Amniotic stem cell (primary cell): ENCODE measurements at places on chromosomes 2 and 18.

- no peak for DNase-seq
Observed at GRCh38 chr2:157473581-157473980, 29.7 kb upstream of the CYTIP start.

GRCh38 chr18:8006979-8007378, 439.9 kb downstream of the PTPRM start:
- DNase-seq, result no peak

DNA sequence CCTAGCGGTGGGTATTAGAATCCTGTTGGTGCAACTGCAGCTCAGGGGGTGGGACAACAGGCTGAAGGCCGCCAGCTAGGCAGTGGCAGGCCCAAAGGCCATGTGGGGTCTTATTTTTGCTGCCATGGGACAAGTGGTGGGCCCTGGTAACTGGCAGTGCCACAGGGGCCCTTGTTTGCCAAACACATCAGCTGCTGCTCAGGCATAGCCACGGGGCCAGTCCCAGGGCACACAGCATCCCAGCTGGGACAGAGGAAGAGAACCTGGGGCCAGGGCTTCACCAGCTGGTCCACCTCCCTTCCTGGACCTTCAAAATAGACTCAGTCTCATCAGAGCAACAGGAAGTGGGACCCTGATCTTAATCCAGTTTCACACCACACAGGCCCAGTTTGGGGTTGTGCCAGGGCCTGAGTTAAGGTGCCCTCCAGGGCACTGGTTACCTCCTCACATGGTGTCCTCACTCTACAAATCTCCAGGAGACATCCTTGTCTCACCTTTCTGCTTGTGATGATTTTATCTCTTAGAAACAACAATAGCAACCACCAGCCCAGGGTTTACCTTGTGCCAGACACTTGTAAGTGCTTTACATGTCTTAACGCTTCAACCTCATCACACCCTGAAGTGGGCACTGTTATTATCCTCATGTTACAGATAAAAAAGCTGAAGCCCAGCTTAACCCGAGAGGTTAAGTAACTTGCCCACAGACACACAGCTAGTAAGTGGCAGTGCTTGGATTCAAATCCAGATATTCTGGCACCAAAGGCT, 98.5 kb downstream of the GYPC start:
- no peak for DNase-seq

GRCh38 chr2:17576802-17577201, 36.3 kb downstream of the VSNL1 start:
- DNase-seq, result no peak

- no peak for DNase-seq
Observed at GRCh38 chr2:119873350-119874315, 113.9 kb downstream of the PTPN4 start.

DNA sequence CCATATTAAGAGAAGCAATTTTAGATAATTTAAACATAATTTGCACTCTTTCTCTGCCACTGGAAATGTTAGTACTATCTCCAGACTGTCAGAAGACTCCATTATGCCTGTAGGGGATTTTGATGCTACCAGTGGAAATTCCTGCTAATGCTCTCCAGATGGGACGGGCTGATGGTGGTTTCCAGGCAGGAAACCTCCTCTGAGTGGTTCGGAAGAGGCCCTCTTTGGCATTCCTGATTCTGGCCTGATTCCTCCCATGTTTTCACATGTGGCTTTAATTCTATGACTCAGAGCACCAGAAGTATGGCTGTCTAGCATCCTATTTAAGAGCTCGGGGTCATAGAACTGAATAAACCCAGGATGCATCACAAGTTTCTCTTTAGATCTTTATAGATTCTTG, 70.9 kb upstream of the ST6GAL2 start:
- peak; percentile 96 for DNase-seq

DNA sequence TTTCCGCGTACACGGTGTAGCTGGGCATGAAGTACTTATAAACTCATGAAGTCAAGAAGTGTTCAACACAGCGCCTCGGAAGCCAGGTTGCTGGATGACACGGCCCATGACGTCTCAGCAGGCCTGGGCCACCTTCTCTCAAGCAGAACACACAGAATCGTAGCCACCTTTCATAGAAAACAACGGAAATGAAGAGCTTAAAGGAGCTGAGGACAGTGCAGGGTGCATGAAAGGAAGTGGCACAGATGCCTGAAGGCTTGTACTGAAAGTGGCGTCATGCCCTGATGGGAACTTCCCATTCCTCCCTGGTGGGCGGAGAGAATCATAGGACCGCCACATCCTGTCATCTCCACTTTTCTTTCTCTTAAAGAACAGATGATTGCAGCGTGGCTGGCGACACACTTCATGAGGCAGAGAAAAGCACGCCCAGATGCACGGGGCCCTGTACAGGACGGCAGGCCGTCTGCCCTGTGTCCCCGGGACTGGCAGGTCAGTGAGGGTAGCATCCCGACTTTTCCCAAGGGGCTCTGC, 31.1 kb downstream of the HDAC4 start:
- no peak for DNase-seq

- DNase-seq, result no peak
Observed at GRCh38 chr2:144256996-144257707, 262.8 kb downstream of the ZEB2 start.

DNA sequence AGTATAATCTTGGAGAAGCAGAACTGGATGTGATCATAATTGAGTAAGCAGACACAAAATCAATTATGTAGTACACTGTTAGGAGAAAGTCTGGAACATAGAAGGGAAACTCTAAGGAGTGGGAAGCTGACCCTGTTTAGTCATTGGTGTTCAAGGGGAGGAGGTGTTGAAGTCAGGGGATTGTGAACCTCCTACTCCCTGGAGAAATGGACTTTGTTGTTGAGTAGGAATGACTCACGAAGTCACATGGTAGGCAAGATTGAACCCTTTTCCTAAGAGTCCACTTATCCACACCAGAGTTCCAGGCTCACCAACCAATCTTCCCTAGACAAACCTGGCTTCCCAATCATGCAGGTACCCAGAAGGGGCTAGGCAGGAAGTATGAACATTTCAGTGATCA, 81.0 kb upstream of the BCL11A start:
- DNase-seq, result no peak

- no peak for DNase-seq
Observed at GRCh38 chr2:45312275-45312674, 298.8 kb downstream of the SRBD1 start.

GRCh38 chr18:74682141-74682990, 84.7 kb downstream of the ZNF407 start:
- no peak for DNase-seq

DNA sequence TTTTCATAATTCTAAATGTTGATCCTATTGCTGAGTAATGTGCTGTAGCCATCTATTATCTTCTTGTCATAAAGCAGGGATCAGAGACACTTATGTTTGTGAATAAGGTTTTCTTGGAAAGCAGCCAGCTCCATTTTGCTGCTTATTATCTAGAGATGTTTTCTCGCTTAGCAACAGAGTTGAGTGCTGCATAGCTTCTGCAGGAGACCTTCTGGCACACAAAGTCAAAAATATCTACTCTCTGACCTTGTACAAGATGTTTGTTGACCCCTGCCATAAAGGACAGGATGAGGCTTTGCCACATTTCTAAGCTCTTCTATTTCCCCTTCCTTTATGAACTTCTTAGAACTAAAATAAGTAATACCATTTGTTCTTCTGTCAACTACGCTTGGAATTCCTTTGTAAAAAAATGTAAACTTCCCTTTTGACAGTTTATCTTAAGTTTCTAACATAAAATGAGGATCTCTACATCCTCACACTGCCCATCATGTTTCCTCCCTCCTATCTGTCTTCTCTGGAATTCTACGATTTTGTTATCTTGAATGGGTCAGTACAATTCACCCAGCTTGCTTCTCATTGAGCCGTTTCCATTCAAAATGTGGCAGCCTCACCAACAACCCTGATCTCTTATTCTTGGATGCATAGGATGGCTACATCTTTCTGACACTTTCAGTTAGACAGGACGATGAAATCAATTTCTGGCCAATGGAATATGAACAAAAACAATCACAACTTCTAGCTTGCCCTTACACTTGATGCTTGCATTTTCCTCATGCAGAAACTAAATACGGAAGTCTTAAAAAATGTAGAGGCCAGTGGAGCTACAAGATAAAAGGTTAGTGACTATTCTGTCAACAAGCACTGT, 1377.0 kb downstream of the SUCLG1 start:
- peak; percentile 3 for DNase-seq

DNA sequence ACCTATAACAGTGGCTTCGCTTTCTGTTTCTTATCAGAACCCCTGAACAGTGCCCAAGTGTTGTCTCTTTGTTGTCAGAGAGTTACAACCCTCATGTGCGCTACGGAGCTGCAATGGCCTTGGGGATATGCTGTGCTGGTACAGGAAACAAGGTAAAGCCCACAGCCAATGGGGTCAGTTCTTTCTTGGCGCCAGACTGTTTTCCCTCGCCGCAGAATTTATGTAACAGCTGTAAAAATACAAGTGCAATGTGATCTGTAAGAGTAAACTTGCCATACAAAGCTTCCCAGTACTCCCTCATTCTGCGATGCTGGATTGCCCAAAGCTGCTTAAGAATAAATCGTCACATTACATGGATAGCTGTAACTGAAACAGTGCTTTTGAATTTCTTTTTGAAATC, 13.9 kb upstream of the HTR2B start:
- DNase-seq, result no peak

DNA sequence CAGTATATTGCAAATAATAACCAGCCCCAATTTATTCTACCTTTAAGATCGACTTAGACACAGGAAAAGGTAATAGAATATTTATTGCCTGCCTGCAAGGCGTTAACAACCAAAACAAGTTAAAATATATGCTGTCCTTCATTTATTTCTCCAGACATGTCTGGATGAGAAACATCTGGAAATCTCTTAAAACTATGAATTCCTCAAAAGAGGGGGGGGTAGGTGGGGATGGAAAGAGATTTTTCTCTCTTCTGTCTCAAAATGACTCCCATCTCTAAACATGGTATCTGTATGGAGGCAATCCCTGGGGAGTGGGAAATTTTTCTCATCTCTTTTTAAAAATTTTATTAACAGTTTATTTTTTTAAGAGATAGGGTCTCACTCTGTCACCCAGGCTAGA, 113.0 kb downstream of the CDH2 start:
- no peak for DNase-seq

- no peak for DNase-seq
Observed at GRCh38 chr2:29688429-29688828, 233.0 kb downstream of the ALK start.

GRCh38 chr2:100000915-100001707, 141.3 kb downstream of the AFF3 start:
- DNase-seq, result no peak

GRCh38 chr2:125850541-125850940, 805.4 kb upstream of the GYPC start:
- no peak for DNase-seq

- no peak for DNase-seq
Observed at GRCh38 chr2:71597756-71598155, 144.4 kb downstream of the DYSF start.

- DNase-seq, result no peak
Observed at GRCh38 chr2:86081724-86082123, 24.0 kb downstream of the POLR1A start.

GRCh38 chr2:224925810-224926100, 116.5 kb downstream of the DOCK10 start:
- no peak for DNase-seq

DNA sequence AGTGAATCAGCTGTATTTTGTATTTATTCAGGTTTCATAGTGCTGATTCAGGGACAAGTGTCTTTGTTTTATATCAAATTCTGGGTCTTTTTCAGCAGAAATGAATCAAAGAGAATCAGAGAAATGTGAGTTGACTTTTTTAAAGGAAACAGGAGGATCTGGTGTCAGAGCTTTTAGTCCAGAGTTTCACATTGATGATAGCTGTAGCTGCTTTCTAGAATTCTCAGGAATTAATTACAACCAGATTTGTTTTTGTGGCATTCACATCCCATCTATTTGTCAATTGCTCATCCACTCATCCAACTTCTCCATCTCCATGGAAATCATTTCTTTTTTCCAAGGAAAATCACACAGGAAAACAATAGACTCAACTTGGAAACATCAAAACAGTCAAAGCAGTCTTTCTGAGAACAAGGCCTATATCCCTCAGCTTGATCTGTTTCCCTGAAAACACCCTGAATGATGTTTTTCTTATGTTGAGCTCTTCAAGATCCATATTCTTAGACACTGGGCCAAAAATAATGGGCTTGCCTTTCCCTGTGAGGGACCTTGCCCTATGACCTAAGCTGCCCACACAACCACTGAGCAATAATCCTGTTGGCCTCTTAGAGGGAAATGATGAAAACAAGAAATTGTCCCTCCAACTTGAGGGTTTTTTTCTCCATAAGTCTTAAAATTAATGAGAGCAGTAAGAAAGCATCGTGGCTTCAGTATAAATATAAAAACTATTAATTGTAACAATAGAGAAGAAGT, 249.5 kb upstream of the FN1 start:
- DNase-seq, result no peak

DNA sequence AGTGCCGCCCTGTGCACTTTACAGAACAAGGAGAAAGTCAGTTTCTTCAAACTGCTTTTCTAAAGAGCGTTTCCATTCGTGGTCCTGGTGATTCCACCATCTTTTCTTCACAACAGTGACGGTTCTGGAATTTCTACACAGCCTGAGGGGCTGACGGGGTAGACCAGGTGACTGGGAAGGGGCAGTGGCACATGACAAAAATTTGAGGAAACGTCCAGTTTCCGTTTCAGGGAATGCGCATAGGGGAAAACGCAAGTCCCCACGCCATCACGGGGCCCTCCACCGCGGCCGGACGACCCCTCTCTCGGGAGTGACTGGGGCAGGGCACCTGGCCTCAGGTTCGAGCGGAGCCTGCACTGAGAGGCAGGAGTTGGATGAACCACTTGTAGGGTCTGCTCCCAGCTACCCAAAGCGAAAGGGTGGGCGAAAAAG, 980 bp upstream of the SPTBN1 start:
- no peak for DNase-seq

GRCh38 chr2:33616873-33617272, 17.8 kb upstream of the FAM98A start:
- no peak for DNase-seq

GRCh38 chr18:30999887-31000628, 42.5 kb downstream of the DSC3 start:
- DNase-seq, result no peak

- no peak for DNase-seq
Observed at GRCh38 chr2:181778621-181779201, 98.4 kb upstream of the NEUROD1 start.

- no peak for DNase-seq
Observed at GRCh38 chr2:71882949-71883472, 264.7 kb downstream of the CYP26B1 start.

- no peak for DNase-seq
Observed at GRCh38 chr2:847669-848068, 103.0 kb upstream of the SNTG2 start.

- DNase-seq, result peak; percentile 55
Observed at GRCh38 chr2:233706720-233707119, 6.0 kb upstream of the UGT1A5 start.

DNA sequence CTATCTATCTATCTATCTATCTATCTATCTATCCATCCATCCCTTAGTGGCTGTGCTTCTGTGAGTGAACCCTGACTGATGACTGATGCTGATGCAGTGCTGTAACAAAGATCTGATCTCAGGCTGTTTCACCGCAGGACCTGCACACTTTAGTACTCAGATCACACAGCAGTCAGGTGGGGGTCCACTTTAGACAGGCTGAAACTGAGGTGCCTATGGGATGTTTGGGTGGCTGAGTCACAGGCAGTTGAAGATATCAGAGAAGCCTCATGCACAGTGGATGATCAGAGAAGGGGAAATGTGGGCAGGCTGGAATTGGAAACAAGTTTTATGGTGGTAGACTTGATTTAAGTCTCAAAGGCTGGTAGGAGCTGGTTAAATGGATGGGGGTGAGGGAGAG, 156.4 kb downstream of the INSIG2 start:
- no peak for DNase-seq
